ENCODE measurements at places on chromosomes 11 and 22. TPM values are rescaled to one million over a fixed set of nuclear protein-coding genes. Genes with fewer than 3 reads are reported as not detected.

Gene SLC22A9
- not detected for total RNA-seq

Gene SPON1
- total RNA-seq, result 0.81 TPM

Gene DRAP1
- total RNA-seq, result 68.7 TPM

Gene C11orf97
- total RNA-seq, result not detected

GRCh38 chr11:6695377-6695776, 12.2 kb upstream of the MRPL17 start:
- no peaks in the 10 kb centered on the region for H3K4me1 ChIP-seq
- no peak overlapping the region for H3K27ac ChIP-seq
- no peaks in the 10 kb centered on the region for H3K27me3 ChIP-seq
- no peak overlapping the region for H3K4me3 ChIP-seq
- no peaks in the 10 kb centered on the region for H3K36me3 ChIP-seq

DNA sequence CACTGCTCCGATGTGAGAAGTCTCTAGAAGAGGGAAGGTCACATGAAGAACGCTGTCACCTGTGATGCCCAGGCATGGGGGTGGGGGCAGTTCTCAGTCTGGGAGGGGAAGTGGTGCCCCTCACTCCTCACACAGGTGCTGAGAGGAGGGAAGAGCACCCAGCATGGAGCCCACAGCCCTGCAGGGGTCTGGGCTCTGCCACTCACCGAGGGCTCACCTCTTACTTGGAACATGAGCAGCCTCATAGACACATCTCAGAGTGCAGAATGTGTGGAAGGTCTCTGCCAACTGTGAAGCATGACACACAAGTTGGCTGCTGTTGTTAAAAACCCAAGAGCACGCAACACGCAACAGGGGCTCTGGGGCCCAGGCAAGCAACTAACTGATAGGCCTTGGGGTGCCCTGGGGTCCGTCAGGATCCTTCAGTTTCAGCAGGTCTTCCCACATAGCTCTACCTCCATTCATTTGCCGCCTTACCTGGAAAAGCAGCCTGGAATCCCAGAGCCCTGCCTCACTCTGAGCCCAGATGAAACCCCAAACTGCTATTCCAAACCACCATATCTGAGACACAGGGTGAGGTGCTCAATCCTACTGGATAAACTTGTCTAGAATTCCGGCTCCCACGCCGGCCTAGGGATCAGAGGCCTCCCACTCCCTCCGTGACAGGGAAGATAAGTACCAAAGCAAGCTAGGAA, 17.5 kb upstream of the TMPRSS4 start:
- no peak for DNase-seq
- H3K27ac ChIP-seq, result no peak overlapping the region
- peaks cover 2% of the 10 kb centered on the region for H3K4me1 ChIP-seq
- H3K27me3 ChIP-seq, result peaks cover 8% of the 10 kb centered on the region
- no peak overlapping the region for H3K4me3 ChIP-seq
- peaks cover 5% of the 10 kb centered on the region for H3K36me3 ChIP-seq

GRCh38 chr11:44930588-44931302, 19.9 kb downstream of the TP53I11 start:
- H3K27ac ChIP-seq, result peak overlapping the region; percentile 80
- no peak for DNase-seq
- peaks cover 43% of the 10 kb centered on the region for H3K4me1 ChIP-seq
- peaks cover 5% of the 10 kb centered on the region for H3K36me3 ChIP-seq
- no peak overlapping the region for H3K4me3 ChIP-seq

DNA sequence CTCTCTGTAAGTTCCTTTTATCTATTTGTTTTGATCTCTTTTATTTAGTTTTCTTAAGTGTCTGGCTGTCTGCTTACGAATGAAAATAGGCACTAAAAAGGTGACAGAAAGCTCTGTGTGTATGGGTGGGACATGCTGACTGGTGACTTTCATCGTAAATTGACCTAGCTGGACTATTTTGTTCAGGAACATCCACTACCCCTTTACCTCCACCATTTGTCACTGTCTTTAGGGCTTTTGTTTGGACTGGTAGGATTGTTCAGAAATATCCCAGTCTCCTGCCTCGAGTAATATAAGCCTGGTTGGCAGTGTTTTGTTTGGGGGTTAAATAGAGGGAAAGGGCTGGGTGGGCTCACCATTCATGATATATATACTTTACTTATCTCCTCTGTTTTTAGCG, 20.9 kb downstream of the EMSY start:
- H3K27me3 ChIP-seq, result no peaks in the 10 kb centered on the region
- H3K4me3 ChIP-seq, result no peak overlapping the region
- no peaks in the 10 kb centered on the region for H3K4me1 ChIP-seq
- H3K36me3 ChIP-seq, result peaks cover 5% of the 10 kb centered on the region

- no peak for DNase-seq
- H3K4me3 ChIP-seq, result no peak overlapping the region
- H3K4me1 ChIP-seq, result peaks cover 37% of the 10 kb centered on the region
- H3K27me3 ChIP-seq, result peaks cover 3% of the 10 kb centered on the region
- H3K27ac ChIP-seq, result no peak overlapping the region
Observed at GRCh38 chr11:61700212-61700611, 20.0 kb downstream of the DAGLA start.

DNA sequence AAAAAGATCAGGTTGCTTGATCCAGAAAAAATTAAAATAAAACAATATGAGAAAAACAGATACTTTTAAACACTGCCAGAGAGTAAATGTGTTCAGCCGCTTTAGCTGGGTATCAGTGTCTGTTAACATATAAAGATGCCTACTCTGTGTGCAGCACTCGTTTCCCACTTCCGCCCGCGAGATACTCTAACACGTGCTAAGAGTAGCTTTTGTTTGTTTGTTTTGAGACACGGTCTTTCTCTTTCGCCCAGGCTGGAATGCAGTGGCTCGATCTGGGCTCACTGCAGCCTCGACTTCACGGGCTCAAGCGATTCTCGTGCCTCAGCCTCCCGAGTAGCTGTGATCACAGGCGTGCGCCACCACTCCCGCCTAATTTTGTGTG, 531 bp upstream of the MEN1 start:
- H3K4me3 ChIP-seq, result peak overlapping the region; percentile 93
- peak overlapping the region; percentile 67 for H3K27ac ChIP-seq
- peaks cover 6% of the 10 kb centered on the region for H3K4me1 ChIP-seq
- H3K36me3 ChIP-seq, result no peaks in the 10 kb centered on the region
- H3K27me3 ChIP-seq, result peaks cover 10% of the 10 kb centered on the region

DNA sequence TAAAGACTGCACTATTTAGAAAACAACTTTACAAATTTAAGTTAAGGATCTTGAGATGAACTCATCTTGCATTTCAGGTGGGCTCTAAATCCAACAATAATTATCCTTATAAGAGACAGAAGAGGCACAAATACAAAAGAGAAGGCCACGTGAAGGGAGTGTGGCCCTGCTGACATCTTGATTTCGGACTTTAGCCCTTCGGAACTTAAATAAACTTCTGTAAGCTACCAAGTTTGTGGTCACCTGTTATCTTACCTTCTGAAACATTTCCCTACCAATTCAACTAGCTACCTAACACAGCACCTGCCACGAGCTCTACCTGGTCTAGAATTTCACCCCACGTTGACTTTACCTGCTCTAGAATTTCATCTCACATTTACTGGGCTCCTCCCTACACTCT, 42.9 kb upstream of the ARHGAP32 start:
- peaks cover 2% of the 10 kb centered on the region for H3K27me3 ChIP-seq
- peaks cover 14% of the 10 kb centered on the region for H3K4me1 ChIP-seq

DNA sequence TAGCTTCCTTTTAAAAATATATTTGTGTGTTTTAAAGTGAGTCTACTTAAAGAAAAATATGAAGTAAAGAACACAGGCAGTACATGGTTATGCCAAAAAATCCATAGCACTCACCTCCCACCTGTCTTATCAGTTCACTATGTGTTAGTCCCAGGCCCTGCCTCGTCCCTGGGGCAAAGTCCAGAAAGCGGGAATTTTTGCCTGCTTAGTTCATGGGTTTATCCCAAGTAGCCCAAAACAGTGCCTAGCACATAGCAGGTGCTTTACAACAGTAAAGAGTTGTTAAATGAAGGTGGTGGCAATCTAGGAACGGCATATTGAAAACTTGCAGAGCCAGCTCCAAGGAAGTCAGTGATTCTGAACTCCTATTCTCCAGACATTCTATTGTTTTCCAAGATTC, 154.0 kb downstream of the MN1 start:
- no peaks in the 10 kb centered on the region for H3K4me1 ChIP-seq
- H3K4me3 ChIP-seq, result no peak overlapping the region
- H3K27me3 ChIP-seq, result peaks cover 10% of the 10 kb centered on the region
- no peak overlapping the region for H3K27ac ChIP-seq
- H3K36me3 ChIP-seq, result no peaks in the 10 kb centered on the region

DNA sequence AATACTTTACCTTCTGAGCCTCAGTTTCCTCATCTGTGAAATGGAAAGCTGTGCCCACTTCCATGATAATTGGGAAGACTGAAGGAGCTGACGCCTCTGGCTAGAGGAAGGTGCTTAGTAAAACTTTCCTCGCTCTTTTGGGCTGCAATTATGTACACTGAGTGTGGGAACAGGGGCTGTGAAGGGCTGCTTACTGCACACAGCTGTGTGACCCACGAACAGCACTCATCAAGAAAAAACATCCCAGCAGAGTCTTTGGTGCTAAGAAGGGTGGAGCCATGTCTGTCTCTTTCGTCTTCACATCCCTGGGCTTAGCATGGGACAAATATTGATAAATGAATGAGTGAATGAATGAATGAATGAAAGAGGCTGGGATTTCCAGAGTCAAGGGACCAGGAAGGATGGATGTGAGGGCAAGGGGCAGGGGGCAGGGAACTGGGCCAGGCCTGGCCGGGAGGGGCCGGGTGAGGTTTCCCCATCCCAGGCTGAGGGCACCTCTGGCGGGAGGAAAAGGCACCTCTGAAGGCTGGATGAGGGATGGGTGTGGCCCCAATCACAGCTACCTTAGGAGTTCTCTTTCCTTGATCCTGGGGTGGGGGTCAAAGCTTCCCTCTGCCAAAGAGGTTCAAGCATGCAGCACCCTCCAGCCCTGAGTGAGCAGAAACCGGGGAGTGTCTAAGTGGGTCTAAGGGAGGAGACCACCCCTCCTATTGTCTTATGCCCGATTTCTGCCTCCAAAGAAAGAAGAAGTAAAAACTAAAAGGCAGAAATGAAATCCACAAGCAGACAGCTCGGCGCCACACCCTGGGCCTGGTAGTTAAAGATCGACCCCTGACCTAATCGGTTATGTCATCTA, 9.2 kb upstream of the CD5 start:
- no peak overlapping the region for H3K4me3 ChIP-seq
- no peak for DNase-seq
- H3K36me3 ChIP-seq, result peaks cover 9% of the 10 kb centered on the region
- H3K4me1 ChIP-seq, result peaks cover 5% of the 10 kb centered on the region

GRCh38 chr11:71201936-71202597, 50.3 kb downstream of the SHANK2 start:
- peaks cover 8% of the 10 kb centered on the region for H3K4me1 ChIP-seq
- peaks cover 6% of the 10 kb centered on the region for H3K36me3 ChIP-seq
- no peak overlapping the region for H3K4me3 ChIP-seq
- no peak overlapping the region for H3K27ac ChIP-seq
- peaks cover 2% of the 10 kb centered on the region for H3K27me3 ChIP-seq

DNA sequence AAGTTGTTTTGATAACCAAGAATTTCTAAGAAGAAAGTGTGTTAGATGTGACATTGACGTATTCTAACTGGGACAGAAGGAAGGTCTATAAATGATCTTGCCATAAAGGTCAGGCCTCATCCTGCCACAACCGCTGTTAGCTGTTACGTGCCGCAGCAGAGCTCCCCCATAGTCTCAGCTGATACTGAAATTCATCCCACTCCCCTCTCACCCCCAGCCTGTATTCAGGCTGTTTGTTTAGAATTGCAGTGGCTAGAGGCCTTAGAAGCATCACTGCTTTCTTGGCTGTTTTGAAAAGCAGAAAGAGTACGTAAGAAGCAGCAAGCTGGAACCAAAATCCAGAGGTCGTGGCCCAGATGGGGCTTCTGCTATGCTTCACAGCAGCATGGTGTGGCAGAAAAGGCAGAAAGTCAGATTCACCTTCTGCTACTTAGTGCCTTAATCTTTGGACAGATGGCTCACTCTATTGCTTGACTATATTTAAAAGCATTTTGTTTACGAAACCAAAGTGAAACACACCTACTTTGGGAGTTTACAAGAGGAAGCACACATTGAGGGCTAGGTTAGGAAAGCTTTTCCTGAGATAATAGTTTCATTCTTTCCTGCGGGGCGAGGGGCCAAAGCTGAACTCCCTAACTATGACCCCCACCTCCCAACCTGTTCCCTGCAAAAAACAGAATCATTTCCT, 950 bp upstream of the LAYN start:
- no peak overlapping the region for H3K27ac ChIP-seq
- peak overlapping the region; percentile 76 for H3K4me3 ChIP-seq
- peaks cover 12% of the 10 kb centered on the region for H3K4me1 ChIP-seq
- no peaks in the 10 kb centered on the region for H3K36me3 ChIP-seq

GRCh38 chr11:134252346-134253187, 585 bp downstream of the THYN1 start:
- no peaks in the 10 kb centered on the region for H3K36me3 ChIP-seq
- H3K4me3 ChIP-seq, result peak overlapping the region; percentile 98
- peaks cover 14% of the 10 kb centered on the region for H3K4me1 ChIP-seq
- DNase-seq, result no peak

DNA sequence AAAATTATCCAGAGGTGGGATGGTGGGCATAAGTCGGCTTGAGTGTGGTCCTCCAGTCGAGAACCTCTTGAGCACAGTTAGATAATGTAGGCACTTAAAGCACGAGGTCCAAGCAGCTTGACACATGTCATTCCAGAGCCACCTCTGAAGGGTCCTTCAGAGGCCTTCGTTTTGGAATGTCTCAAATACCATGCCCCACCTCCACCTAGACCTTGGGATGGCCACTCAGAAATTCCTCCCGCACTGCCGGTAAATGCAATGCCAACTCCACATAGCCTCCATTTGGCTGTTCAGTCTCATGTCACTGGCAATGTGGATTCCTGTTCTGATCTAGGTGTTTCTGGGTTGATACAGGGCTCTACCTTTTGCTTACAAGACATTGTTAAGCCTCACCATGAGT, 43.9 kb downstream of the BDNF start:
- no peak overlapping the region for H3K27ac ChIP-seq
- H3K4me1 ChIP-seq, result no peaks in the 10 kb centered on the region
- H3K27me3 ChIP-seq, result no peaks in the 10 kb centered on the region

- no peak for DNase-seq
- no peaks in the 10 kb centered on the region for H3K27me3 ChIP-seq
- H3K36me3 ChIP-seq, result peaks cover 16% of the 10 kb centered on the region
- no peak overlapping the region for H3K27ac ChIP-seq
Observed at GRCh38 chr11:126840201-126840886, 160.2 kb downstream of the KIRREL3 start.

GRCh38 chr11:61454520-61454919, 24.6 kb downstream of the SDHAF2 start:
- peaks cover 2% of the 10 kb centered on the region for H3K27me3 ChIP-seq
- H3K27ac ChIP-seq, result no peak overlapping the region
- DNase-seq, result no peak
- no peak overlapping the region for H3K4me3 ChIP-seq
- H3K4me1 ChIP-seq, result no peaks in the 10 kb centered on the region

GRCh38 chr22:38872831-38873248, 824 bp upstream of the CBX6 start:
- peak; percentile 69 for DNase-seq
- peaks cover 17% of the 10 kb centered on the region for H3K4me1 ChIP-seq
- H3K36me3 ChIP-seq, result no peaks in the 10 kb centered on the region
- peak overlapping the region; percentile 98 for H3K27ac ChIP-seq
- H3K27me3 ChIP-seq, result peaks cover 2% of the 10 kb centered on the region

Measured in glutamatergic neuron (in vitro differentiated cells).